ENCODE measurements at places on chromosomes 2 and 18. TPM values are rescaled to one million over a fixed set of nuclear protein-coding genes. Genes with fewer than 3 reads are reported as not detected.

DNA sequence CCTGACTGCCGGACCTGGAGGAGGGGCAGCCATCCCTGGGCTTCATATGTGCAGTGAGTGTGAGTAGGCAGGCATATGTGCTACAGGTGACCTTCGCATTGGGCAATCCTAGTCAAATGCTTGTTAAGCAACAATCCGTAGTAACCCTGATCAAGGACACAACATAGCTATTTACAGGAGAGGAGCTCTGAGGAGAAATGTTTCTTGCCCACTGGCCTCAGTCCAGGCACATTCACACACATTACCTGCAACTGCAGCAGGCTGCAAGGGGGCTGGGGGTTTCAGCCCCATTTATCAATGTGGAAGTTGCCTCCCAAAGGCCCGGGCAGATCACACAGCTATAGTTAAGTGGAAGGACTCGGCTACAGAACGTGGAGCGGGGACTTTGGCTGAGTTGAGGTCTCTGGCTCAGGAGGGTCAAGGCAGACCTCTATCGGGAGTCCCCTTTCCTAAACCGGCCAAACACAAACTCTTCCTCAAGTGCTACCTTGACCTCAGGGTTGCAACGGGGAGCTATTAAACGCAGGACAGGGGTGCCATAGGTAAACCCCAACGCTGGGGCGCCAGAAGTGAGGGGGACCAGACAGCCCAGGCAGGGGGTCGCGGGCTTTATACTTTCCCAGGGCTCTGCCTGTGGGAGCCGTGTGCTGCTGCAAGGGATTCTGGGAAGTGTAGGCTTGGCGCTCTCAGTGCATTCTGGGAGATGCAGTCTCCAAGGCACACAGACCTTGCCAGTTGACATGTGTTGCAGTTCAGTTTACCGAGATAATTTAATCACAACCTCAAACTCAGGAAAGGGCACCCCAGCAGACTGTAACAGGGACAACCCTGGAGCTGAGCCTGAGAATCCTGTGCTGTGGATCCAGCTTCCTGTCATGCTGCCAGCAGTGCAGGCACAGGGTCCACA lies 9.4 kb downstream of the KHK start:
- DNase-seq: peak; percentile 87

The PIAS2 gene
- 54.1 TPM for total RNA-seq

The TDRD15 gene
- 0.07 TPM for total RNA-seq

- no peak for DNase-seq
Observed at GRCh38 chr18:49052891-49053644, 102.3 kb upstream of the SMAD7 start.

The ZNF516 gene
- 24.2 TPM for total RNA-seq

DNA sequence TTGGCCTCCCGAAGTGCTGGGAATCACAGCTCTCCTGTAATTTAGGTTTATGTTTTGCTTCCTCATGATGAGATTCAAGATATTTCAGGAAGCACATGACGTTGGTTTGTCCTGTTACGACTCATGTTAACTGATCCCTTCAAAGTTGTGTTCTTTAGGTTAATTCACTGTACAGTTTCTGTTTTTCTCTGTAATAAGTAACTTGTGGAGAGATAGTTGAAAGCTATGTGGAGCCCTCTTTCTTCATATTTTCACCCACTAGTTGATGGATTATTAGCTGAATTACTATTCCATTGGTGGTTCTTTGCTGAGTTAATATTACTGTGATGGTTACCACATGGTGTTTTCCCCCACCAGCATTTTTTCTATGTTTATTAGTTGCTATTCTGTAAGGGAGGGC lies 18.3 kb upstream of the CHCHD5 start:
- no peak for DNase-seq

DNA sequence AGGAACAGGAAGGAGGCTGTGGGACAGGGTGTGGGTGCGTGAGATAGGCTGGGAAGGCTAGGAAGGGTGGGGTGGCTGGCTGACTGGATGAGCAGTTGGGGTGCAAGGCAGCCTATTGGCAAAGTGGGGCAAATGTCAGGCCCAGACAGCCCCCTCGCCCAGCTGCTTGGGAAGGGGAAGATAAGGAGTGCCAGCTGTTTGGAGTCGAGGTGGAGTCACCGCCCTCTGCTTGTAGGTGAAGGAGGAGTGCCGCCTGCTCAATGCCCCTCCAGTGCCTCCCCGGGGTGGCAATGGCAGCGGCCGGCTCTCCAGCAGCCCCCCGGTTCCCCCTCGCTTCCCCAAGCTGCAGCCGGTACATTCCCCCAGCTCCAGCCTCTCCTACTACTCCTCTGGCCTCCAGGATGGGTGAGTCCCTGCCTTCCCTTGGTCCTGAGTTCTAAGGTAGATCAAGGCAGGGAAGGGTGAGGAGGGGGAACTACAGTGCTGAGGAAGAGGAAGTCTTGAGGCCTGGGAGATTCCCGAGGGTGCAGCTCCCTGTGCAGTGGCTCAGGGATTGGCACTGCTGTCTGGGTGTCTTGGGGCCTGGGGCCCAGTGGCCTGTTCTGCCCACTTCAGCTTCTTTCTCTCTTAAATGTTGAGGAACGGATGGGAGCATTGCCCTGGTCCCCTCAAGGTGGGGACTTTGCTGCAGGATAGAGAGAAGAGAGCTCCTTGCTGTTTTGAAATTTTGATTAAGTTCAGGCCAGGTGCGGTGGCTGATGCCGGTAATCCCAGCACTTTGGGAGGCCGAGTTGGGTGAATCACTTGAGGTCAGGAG lies 13.3 kb downstream of the GAREM2 start:
- DNase-seq: no peak

- DNase-seq: no peak
Observed at GRCh38 chr2:60292242-60292641, 261.2 kb downstream of the BCL11A start.

DNA sequence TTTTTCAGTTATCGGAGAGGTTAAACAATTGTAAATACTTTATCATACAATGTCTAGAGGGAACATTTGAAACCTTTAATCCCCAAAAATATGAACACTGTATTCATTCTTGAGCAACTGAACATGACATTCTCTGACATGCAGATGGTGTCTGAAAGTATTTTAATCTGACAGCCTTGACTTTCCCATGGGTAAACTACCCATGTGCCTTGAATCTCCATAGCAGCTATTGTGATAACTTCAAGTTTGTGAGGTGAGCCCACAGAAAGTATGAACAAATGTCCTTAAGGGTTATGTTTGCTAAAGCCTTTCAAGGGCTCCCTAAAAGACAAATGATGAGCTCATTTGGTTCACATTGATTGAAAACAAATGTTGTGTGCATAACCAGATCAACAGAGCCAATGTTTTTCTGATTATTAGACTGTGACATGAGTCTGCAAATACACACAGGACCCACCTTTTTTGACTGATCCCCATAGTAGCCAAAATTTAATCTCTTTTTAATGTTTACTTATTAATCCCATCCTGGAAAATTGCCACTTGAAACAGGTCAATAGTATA lies 1326.0 kb downstream of the LRP1B start:
- DNase-seq: no peak

DNA sequence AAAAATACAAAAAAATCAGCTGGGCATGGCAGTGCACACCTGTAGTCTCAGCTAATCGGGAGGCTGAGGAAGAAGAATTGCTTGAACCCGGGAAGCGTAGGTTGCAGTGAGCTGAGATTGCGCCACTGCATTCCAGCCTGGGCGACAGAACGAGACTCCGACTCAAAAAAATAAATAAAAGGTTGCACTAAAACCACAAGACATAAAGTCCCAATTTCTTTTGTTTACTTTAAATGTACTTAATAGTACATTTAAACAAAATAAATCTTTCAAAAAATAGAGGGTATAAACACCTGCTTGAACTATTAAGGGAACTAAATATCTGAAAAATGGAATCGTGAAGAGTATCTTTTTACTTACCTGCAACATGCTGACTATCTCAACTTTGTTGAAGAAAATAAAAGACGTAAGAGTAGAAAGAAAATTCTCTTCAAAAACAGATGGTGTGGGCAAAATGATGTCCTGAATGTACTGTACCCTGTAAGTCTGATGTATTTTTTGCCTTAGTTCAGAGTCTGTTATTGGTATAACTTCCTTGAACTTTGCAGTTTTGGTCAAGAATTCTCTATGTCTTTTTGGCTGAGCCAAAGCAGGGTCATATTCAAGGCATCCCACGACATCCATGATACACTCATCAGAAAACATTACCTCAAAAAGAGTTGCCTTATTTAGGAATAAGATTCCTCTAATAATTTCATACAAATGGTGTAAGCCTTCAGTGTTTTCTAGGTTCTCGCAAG lies 19.2 kb downstream of the PPP4R3B start:
- DNase-seq: no peak

- DNase-seq: no peak
Observed at GRCh38 chr2:212136216-212136795, 402.3 kb downstream of the ERBB4 start.

GRCh38 chr18:24999650-25000267 lies 352.2 kb downstream of the ZNF521 start:
- DNase-seq: no peak

DNA sequence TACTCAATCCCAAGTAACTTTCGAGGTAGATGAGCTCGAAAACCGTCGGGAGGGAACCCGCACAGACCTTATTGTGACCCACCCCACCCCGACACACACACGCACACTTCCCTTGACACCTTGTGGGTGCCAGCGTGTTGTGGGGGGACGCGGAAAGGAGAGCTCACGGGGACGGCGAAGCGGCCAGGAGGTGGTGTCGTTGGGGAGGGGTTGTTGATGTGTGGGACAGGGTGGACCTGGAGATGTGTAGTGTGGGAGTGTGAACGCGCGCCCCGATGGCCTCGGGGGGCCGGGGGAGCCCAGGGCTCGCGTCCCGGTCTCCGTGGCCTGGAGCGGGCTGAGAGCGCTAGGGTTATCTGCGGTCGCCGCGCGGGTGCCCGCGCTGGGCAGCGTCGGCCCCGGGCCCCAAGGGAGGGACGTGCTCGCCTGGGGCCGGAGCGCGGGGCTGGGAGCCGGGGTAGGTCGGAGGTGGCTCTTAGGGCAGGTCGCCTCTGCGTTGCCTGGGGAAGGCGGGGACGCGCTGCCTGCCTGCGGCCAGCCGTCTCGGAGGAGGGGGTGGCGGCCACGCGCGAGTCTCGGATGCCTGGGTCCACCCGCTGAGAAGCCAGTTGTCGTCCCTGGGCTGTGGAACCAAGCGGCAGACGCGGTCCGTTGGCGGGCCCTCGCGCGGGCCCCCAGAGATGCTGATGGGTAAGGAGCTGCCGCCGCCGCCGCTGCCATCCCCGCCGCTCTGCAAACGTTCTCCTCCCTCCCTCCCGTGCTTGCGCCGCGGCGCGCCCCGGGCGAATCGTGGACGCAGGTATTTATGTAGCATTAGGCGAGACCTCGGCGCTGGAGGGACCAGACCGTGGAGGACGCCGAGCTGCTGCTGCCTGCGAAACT lies 1.6 kb downstream of the KLHL29 start:
- peak; percentile 56 for DNase-seq

DNA sequence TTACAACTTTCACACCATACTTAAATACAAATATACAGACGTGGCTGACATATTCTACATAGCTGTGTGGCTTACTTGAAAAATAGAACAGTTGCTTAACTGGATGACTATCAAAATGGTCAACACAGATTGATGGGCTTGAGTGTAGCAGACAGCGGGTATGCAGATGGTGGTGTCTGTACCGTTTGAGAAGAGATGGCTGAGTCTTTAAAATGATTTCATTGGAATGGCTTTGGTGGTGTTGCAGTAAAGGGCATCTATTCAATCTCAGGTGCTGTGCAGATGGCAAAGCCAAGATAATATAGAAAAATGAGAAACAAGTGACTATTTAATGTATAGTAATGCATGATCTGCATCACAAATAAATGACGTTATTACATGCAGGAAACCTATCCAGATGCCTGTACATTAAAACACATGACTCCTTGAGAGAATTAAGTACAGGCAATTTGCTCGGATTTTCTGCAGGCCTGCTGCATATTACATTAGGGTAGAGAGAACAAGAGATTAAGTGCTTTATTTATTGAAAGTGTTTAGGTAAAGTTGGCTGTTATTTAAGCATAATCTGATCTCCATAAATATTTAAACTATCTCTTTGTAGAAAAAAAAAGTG lies 68.5 kb downstream of the AGPS start:
- DNase-seq: no peak

The CXCR4 gene
- 1.3 TPM for total RNA-seq

DNA sequence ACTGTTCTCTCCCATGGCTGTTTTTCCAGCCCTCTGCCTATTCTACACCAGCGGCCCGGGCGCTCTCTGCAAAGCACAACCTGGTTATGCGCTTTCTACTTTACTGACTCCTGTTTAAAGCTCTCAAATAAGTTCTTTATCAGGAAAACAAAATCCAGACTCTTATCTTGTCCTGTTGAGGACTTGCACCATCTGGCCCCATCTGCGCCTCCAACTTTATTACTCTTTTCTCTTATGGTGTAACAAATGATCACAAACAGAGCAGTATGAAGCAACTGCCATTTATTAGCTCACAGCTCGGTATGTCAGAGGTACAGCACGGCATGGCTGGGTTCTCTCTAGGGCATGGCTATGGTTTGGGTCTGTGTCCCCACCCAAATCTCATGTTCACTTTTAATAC lies 236.5 kb upstream of the NT5C1B start:
- no peak for DNase-seq

GRCh38 chr2:5454051-5454390 lies 238.2 kb upstream of the SOX11 start:
- DNase-seq: no peak

The SERPINB7 gene
- total RNA-seq: not detected

- no peak for DNase-seq
Observed at GRCh38 chr2:219946021-219946420, 318.6 kb downstream of the SLC4A3 start.

The HOXD3 gene
- total RNA-seq: not detected

DNA sequence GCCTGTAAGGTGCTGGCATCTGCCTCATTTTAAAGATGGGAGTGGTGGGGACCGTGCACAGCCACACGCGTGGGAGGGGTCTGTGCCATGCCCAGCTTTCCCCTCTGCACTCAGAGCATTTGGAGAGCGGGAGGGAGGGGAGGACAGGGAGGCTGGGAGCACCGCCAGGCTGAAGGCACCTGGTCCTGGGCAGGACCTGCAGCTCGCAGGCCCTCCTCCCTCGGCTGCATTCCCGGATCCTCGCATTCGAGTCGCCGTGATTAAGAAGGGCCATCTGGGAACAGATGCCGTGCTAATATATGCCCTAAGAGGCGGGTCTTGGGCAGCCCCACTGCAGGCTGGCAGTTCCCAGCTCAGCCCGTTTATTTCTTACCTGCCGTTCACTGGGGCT lies 84.0 kb downstream of the PTGR3 start:
- no peak for DNase-seq

DNA sequence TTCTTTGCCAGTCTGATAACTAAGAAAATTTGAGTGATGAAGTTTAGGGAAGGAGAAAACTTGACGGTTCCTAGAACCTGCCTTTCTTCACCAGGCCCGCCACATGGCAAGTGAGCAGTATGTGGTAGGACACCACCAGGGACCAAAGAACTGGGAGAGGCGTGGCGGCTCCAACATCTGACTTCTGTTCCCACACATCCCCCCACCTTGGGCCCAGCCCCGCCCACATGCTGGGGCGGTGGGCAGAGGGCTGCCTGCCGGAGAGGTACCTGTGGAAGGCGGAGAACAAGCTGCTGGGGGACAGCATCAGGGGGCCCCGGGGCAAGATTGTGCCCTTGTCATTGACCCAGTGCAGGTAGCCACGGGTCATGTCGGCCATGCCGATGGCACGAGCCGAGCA lies 75.0 kb downstream of the EMILIN2 start:
- DNase-seq: no peak

The DES gene
- total RNA-seq: 6.1 TPM

Measured in GM23338 (cell line).